Mesendoderm (in vitro differentiated cells): ENCODE measurements at places on chromosomes 12 and 14.

GRCh38 chr12:68368327-68368726 lies 36.2 kb upstream of the MDM1 start:
- no peak for DNase-seq

DNA sequence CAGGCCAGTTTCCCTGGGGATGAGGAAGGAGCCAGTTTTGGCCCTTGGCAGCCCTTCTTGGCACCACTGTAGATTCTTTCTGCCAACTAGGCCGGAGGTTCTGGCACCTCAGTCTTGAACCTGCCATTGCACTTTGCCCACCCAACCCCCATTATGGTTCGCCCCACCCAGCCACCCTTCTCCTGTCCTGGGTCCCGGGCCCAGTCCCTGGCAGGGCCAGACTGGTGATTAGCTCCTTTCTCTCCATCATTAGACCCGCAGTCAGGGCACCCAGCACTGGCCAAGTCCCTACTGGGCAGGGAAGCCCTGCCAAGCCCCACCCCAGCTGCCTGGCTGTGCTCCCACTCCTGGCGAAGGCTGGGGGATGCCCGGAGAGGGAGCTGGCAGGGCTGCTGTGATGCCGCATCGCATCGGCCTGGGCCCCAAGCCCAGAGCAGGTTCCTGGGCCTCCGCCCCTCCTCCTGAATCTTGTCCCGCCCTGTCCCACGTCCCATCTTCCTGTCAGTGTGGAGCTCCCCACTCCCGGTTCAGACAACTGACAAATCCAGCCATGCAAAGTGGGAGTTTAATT lies 9.8 kb downstream of the FAM222A start:
- DNase-seq: no peak

DNA sequence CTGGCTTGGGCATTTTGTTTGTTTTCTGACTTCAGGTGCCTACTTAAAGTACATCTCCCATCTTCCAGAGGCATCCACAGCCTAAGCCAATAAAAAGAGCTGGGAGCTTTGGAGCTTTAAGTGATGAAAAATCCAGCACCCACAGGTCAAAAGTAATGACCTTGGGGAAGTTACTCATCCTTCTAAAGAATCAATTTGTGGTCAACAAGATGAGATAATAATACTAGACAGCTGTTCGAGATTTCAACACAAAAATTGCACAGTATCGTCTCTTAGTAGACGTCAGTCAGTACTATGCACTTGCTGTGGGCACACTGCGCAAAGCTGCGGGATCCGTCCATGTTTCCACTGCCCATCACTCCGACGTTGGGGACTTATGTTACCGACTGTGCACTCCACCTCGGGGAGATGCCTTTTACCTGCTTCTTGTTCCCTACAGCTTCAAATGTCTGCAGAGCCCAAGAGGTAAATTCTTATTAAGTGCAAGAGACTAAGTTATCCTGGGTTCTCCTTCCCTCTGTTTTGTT lies 1.3 kb downstream of the ST8SIA1 start:
- DNase-seq: no peak

DNA sequence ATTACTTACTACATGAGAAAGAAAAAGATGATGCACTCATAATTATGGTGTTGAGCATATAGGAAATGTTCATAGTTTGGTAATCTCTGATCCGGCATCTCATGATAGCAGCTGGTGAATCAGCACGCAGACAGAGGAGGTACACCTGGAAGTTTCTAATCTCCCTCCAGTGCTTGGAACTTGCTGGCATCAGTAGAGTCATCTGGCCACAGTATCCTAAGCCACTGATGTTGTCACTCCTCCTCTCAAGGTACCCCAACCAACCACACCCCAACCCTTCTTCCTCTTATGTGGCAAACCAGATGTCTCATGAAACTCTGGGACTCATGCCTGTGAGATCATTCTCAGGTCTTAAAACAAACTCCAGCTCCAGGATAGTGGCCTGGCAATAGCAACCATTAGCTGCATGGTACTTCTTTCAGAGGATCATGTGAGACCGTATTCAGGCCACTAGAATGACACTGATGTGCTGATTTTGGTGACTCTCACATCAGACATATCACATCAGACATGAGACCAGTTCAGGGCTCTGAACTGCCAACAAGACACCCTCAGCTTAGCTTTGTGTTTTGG lies 143.0 kb downstream of the RASSF9 start:
- no peak for DNase-seq

GRCh38 chr14:78633752-78634151 lies 463.6 kb downstream of the NRXN3 start:
- peak; percentile 41 for DNase-seq

DNA sequence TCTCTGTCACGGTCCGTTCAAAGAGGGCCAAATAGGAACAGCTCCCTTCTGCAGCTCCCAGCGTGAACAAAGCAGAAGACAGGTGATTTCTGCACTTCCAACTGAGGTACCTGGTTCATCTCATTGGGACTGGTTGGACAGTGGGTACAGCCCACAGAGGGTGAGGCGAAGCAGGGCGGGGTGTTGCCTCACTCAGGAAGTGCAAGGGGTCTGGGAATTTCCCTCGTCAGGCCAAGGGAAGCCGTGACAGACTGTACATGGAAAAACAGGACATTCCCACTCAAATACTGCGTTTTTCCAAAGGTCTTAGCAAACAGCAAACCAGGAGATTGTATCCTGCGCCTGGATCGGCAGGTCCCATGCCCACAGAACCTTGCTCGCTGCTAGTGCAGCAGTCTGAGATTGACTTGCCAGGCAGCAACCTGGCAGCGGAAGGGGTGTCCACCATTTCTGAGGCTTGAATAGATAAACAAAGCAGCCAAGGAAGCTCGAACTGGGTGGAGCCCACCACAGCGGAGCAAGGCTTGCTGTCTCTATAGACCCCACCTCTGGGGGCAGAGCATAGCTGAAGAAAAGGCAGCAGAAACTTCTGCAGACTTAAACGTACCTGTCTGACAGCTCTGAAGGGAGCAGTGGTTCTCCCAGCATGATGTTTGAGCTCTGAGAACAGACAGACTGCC lies 22.7 kb downstream of the SLC38A1 start:
- DNase-seq: no peak

- peak; percentile 86 for DNase-seq
These were observed 111.0 kb downstream of the BEGAIN start for GRCh38 chr14:100476012-100476822.

DNA sequence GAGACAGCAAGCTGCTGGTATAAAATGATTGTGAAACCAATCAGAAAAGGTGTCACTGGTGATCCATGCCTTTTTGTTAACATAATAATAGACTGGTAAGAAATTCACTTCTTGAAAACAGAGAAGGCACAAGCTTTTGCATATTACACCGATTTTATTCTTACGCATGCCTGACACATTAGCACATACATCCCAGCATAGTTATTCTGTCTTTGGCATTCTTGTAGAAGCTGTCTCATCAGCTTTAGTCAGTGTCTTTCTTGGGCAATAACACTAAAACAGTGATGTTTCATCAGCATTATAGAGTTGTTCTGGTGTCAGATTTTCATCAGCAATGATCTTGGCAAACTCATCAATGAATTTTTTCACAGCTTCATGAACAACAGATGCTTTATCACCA lies 283.4 kb upstream of the TMTC1 start:
- no peak for DNase-seq

DNA sequence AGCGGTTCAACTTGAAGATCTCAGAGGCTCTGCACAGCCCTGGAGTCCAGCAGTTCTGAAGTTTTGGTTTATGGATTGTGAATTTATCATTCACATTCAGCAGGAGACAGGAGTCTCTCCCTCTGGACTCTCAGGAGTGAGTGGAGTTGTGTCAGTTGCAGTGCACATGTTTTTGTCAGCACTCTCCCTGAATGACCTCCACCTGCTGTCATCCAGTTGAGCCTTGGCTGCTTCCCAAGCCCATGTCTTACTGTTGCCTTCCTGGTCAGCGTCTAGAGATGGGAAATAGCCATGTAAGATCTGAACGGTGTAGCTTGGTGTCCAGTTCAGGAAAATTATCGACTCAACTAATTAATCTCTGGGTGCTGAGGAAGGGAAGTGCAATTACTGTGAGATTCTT lies 133.2 kb downstream of the PRKCH start:
- no peak for DNase-seq

DNA sequence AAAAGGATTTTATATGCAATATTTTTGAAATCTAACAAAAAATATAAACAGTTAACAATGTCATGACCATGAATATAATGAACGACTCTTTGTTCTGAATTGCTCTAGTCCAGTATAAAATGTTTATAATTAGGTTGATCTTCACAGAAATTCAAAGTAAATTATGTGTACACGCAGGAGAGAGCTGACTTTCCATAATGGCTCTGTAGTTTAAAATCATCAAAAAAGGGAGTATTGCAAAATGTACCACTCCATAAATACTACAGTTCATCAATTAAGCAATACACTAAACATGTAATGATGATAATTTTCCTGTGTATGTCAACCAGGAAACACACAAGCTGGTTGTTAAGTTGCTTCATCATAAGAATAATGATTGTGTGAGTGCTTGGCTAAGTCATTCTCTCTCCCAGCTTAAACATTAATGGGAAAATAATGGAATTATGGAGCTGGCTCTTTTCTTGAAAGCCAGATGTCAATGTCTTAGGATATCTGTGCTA lies 189.5 kb upstream of the PLEKHG7 start:
- DNase-seq: no peak

- DNase-seq: no peak
These were observed 20.1 kb upstream of the CDK17 start for GRCh38 chr12:96420277-96420835.

GRCh38 chr14:92431199-92431725 lies 82.3 kb upstream of the RIN3 start:
- no peak for DNase-seq

DNA sequence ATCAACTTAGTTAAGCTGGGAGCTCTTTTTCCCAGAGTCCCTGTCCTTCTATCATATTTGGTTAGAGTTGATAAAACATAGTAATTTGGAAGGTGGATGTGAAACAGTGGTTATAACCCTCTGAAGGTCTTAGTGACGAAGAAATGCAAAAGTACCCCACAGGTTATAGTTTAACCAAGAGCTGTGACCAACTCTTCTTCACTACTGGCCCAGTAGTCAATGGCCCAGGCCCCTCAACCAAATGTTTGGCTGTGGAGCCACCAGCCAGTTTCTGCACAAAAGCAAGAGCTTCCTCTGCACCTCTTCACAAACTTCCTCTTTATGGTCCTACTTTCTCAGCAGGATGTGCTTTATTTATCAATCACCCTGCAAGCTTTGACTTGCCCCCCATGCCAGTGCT lies 132.6 kb downstream of the BMP4 start:
- DNase-seq: no peak

- DNase-seq: no peak
These were observed 44.6 kb upstream of the PTGDR start for GRCh38 chr14:52222901-52223300.

GRCh38 chr14:44995196-44995595 lies 33.2 kb downstream of the TOGARAM1 start:
- no peak for DNase-seq

GRCh38 chr14:38199076-38199475 lies 8.6 kb upstream of the SSTR1 start:
- DNase-seq: no peak

- peak; percentile 88 for DNase-seq
These were observed 79.8 kb downstream of the TMEM260 start for GRCh38 chr14:56659378-56659777.

DNA sequence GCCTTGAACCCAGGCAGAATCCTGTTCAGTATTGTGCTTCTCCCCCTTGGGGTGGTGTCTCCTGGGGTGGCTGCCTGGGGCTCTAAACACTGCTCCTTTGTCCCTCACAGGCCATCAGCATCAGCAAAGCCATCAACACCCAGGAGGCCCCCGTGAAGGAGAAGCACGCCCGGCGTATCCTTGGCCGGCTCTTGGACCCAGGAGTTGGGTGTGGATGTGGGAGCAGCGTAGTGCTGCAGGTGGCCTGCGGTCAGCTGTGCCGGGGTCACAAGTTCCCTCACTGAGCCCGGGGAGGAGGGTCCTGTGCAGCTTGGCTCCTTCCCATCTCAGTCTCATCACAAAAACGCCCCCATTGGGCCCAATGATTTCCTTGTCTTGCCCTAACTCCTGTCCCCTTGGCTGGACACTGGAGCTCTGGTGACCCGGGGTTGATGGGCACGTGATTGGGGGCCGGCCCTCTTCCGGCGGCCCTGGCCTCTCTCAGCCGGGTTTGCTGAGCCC lies 12.7 kb downstream of the HIP1R start:
- no peak for DNase-seq

DNA sequence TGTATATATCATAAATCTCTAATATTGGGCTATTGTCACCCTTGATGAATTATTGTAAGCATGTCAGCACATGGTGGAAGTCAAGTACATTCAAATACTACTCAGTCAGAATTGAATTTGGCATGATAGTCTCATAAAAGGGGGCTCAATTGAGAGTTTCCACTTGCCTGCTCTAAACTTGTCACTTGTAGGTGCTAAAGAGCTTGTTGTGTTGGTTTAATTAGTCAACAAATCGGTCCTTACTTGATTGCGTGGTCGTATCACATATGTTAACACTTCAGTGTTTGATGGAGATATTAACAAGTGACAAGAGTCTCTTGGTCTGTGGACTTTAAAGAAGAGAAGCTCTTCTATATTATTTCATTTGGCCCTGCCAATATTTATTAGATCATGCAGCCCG lies 81.1 kb downstream of the NKX2-1 start:
- no peak for DNase-seq

DNA sequence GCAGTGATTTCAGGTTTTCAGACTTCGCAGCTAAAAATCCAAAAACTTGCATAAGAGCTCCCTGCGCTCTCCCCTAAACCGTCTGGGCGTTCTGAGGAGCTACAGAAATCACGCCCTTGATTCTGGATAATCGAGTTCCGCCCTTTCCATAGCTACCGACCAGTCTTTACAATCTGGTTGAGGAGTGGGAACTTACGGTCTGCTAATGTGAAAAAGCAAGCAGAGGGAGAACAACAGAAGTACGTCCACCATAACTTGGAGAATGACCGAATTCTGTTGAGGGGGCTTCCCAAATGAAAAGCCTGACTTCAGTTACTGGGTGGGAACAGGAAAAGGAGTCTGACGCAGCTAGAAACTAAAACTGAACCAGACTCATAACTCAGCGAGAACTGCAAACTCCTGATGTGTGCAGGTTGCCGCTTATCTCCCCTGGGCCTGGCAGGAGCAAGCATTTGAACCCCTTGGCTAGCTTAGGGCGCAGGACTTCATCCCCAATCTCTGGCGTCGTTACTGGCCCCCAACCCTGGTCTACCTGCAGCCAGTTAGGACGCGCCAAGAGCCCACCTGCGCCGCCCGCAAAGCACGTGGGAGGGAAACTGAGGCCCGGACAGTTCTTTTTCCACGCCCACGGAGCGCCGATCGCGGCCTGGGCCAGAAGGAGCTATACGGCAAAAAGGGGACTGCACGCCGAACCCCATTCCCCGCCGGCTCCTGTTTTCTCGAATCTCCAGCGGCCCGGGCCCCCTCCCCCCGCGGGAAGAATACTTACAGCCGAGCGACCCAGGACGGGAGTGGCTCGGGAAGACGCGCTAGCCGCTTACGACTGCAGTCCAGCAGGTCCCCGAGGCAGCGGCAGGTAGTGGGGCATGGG lies 838 bp downstream of the LRIG3 start:
- DNase-seq: peak; percentile 57

- no peak for DNase-seq
These were observed 81.9 kb downstream of the ESRRB start for GRCh38 chr14:76457841-76458240.
